ENCODE measurements at places on chromosomes 6 and 20.

GRCh38 chr6:20866935-20867703 is 332.9 kb downstream of the CDKAL1 start:
- DNase-seq, result no peak

DNA sequence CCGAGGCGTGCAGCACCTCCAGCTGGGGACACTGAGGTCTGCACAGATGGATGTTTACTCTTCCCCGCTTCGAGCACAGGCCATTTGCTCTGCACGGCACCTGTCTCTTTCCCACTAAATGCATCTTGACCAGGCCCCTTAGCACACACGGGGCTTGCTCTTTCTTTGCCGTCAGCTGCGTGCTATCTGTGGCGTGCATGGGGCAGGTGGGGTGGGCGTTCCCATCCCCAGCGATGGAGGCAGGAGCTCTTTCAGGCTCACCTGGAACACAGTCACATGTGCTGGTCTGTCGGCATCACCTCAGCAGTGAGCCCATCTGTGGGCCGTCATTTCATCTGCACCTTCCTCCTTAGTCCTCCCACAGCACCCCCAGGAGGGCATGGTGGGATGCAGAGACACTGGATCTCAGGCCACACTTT is 35.1 kb downstream of the RBM38 start:
- DNase-seq, result no peak

- DNase-seq, result no peak
These were observed 242.8 kb upstream of the RGS17 start for GRCh38 chr6:153373869-153374268.

- DNase-seq, result no peak
These were observed 363.8 kb downstream of the PRKN start for GRCh38 chr6:162363757-162364156.

DNA sequence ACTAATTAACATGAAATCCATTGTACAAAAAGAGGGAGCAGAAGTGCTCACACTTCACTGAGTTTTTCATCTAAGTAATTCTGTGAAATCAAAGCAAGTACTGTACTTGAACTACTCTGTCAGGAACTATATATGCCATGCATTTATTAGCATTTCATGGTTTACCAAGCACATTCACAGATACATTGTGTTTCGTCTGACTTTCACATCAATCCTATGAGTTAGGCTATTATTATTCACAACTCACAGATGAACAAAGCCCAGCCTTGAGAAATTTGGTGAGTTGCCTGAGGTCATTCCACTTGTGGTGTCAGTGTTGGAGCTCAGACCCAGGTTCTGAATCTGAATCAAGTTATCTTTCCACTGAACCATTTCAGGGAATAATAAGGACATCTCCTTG is 33.7 kb upstream of the TENT5A start:
- DNase-seq, result no peak

DNA sequence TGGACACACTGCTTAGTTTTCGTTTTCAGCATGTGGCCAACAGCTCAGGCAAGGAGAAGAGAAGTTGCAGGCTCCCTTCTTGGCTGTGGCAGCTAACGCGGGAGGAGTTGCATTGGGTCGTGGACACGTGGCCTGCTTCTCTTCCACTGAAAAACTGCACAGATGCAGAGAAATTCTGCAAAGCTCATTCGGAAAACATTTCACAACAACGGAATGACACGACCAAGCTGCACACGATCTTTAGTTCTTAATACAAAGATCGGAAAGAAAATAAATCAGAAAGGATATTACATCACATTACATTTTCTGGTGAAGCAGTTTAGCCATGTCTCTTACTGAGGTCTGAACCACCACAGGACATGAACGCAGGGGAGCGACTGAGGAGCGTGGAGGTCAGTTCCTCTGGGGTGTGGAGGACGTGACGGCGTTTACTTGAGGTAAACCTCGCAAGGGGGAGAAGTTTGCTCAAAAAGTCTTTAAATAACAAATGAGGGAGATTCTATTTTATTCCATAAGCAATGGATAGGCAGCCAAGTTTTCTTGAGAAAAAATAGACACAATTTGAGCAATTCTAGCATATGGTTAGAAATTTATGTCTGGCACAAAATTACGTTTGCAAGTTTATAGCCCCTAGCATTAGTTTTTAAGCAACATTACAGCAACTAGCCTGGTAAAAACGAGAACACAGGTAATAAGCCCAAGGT is 178.3 kb downstream of the THBS2 start:
- DNase-seq, result no peak
